ENCODE measurements at places on chromosomes 12 and 14.

GRCh38 chr14:63322472-63322871 lies 3.7 kb upstream of the GPHB5 start:
- no peak for DNase-seq

DNA sequence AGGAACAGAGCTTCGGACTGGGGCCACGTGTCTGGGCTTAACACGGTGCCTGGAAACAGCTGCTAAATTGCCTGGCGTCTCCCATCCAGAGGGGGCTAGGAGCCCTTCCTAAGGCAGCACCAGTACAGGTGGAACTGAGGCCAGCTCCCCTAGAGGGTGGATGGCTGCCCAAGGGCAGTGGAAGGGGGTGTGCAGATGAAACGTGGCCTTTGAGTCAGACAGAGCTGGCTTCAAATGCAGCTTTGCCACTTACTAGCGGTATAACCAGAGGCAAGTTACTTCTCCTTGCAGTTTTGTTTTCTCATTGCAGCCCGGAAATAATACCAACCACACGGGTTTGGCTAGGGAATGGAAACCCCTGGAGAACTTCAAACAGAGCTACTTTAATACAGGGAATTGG lies 59.3 kb upstream of the SLC24A4 start:
- DNase-seq, result no peak

DNA sequence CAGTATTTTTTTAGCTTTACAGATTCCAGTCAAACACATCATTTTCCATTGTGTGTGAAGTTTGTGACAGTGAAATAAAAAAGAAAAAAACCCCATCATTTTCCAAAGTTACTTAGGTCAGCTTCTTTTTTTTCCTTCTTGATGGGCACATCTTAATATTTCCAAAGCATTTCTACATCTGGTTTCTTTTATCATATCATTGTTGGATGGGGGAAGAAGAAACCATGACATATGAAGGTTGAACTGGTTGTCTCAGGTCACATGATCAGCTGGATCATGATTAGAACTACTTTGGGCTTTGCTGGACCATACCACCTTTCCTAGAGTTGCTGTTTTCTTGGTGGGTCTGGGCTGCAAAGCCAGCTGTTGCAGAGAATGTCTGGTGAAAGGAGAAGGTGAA lies 59.8 kb downstream of the FOS start:
- no peak for DNase-seq

GRCh38 chr14:23327947-23328744 lies 6.9 kb downstream of the PABPN1 start:
- DNase-seq, result peak; percentile 74

DNA sequence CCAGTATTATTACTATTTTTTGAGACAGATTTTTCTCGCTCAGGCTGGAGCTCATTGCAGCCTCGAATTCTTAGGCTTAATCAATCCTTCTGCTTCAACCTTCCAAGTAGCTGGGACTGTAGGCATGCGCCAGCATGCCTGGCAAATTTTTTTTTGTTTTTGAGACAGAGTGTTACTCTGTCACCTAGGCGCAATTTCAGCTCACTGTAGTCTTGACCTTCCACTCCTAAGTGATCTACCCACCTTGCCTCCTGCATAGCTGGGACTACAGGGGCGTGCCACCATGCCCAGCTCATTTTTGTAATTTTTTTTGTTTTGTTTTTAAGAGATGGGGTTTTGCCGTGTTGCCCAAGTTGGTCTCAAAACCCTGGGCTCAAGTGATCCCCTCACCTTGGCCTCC lies 15.2 kb downstream of the ERC1 start:
- DNase-seq, result no peak

GRCh38 chr14:99342204-99342603 lies 70.2 kb upstream of the BCL11B start:
- no peak for DNase-seq

GRCh38 chr12:132282950-132283771 lies 46.2 kb downstream of the GALNT9 start:
- peak; percentile 32 for DNase-seq

DNA sequence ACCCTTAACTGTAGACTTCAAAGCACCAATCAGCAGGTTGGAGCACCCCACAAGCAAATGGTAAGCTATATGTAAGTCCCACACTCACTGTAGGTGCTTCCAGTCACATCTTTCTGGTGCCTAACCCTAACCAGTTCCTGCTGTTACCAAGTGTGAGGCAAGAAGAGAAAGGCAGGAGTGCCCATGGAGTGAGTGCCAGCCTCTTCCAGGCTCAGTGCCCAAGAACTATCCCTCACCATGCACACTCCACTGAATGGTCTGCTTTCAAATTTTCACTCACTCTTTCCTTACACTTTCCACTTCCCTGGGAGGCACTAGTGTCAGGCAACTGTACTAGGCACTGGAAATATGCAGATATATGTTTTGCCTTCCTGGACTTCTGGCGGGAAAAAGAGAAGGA lies 62.2 kb upstream of the ZDHHC17 start:
- DNase-seq, result no peak

- no peak for DNase-seq
Measured at GRCh38 chr14:58709949-58710348, 72.2 kb downstream of the DACT1 start.

DNA sequence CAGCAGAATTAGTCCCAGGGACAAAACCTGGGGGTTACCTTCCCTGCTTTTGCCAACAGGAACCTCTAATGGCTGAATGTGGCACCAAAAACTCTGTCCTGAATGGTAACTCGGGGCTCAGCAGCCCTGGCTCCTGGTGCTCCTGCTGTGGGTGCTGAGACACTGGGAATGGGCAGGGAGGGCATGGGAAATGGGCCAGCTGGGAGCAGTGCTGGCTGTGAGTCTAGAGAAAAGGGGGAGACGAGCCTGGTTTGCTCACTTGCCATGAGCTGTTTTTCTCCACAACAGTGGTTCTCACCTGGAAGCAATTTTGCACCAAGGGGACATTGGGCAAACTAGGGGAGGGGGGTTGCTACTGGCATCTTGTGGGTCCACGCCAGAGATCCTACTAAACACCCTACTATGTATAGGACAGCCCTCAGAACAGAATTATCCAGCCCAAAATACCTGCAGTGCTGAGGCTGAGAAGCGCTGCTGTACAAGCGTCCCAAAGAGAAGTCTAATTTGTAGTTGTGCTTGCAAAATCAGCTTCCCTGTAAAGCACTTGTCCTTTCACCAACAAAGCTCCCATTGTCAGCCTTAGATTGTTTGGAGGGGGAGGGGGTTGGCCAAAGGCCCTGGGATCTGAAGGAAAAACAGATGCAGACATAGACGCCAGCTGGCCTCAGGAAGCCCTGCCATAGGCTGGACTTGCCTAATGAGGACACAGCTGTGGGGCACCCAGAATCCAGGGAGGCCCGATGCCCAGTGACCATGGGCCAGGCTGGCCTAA lies 3.6 kb downstream of the LRRC74A start:
- no peak for DNase-seq

DNA sequence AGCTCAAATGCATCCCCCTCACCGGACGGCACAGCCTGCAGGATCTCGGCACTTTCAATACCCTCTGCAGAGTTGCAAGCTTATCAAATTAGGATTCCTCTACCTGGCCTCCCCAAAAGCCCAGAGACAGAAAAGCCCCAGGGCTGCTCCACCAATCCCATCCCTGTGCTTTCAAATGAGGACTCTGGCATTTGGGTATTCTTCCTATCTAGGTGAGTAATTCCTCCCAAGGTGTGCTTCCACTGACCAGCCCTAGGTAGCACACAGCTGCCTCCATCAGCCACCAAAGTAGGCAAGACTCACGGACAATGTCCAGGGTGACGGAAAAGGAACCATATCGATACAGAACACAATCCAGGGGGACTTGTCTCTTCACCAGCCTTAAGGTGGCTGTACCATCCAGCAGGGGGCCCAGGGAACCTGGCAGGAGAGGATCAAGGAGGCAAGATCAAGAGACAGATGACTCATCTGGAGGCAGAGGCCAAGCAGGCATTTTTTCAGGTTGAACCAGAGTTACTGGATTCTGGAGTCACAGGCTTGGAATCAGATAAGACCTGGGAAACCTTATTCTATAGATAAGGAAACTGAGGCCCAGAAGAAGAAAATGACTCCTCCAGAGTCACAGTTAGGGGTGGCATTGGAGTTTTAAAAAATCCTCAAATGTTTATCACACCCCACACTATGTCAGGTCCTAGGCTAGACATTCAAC lies 9.9 kb downstream of the PMEL start:
- peak; percentile 78 for DNase-seq

DNA sequence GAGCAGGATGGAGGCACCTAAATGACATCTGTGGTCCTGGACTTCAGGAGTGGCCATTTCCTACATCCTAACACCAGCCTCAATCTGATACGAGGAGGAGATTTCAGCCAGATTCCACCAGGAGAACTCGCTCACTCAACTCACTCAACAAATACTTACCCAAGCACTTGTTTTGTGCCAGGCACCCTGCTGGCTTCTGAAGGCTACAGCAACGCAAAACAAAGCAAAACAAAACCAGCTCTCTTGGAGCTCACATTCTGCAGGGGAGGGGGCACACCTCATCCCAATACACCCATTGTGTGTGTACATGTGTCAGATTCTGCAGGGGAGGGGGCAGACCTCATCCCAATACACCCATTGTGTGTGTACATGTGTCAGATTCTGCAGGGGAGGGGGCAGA lies 144.8 kb downstream of the PIWIL1 start:
- DNase-seq, result no peak

- DNase-seq, result no peak
Measured at GRCh38 chr12:109302358-109302757, 6.7 kb downstream of the FOXN4 start.

DNA sequence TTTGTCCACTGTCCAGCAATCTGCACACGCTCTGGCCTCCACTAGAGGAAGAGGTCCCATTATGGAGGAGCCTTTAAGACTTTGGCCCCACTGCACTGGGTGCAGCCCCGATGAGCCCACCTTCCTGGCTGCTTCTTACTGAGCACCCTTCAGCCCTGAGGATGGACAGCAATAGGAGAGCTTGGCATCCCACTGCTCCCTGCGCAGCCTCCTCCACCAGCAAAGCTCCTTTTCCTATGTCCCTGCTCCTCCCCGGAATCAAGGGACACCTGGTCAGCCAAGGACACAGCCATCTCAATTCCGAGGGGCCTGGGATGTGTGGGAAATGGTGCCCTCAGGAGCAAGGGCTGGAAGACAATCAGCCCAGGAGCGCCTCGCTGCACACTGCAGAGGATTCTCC lies 94.7 kb downstream of the GCH1 start:
- DNase-seq, result no peak

- peak; percentile 18 for DNase-seq
Measured at GRCh38 chr12:55624056-55624455, 12.6 kb upstream of the OR10P1 start.

DNA sequence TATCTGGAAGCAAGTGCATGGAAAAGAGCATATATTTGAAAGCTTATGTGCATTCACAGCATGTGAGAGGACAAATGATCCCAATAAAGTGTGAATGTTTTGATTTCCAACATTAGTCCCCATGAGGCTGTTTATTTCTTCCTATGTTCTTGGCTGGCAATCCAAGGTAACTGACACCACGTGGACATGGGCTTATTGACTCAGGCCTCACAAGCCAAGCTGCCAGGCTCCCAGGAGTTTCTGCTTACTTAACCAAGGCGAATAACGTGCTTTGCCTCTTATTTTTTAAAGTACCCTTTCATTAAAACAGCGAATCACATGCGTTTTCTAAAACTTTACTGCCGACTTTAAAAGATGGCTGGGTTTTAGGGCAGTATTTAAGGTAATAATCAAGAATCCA lies 441.7 kb downstream of the FUT8 start:
- DNase-seq, result no peak

DNA sequence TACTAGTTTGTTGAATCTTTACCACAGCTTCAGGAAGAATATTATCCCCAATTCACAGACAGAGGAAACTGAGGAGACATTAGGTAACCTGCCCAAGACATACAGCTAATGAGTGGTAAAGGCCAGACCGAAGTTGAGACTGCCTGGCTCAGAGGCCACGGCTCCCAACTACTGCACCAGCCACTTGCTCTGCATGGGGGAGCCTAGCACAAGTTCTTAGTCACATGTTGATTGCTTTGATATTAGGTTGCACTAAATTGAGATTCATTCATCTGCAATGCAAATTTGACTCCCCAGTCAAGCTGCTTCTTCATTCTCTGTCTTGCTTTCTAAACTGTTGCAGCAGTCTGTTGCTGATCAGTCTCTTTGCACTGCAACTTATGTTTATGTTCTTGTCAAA lies 25.9 kb upstream of the POLR3B start:
- DNase-seq, result no peak

All from Daoy (cell line).